Ecto neural progenitor cell (in vitro differentiated cells): ENCODE measurements at places on chromosomes 7 and 10.
A peak's percentile ranks its signal among the peaks of the same experiment; 100 is the strongest.

DNA sequence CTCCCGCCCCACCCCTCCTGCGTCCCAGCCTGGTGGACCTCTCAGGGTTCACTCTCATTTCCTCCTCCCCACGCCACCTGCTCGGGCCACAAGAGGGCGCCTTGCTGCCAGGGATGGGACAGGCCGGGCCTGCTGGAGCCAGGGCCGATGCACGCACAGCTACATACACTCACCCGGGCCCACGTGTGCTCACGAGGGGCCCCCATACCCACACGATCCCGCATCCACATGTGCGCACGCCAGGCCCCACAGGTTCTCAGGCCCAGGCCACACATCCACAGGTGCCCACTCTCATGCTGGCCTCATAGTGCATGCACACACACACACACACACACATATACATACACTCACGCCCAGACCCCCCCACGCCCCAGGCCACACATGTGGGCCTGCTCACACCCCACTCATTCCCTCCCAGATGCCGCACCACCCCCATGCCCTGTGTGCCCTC, 68.6 kb downstream of the LHPP start:
- DNase-seq = peak; percentile 86

- no peak for DNase-seq
Observed at GRCh38 chr10:80493522-80494051, 39.5 kb downstream of the TSPAN14 start.

DNA sequence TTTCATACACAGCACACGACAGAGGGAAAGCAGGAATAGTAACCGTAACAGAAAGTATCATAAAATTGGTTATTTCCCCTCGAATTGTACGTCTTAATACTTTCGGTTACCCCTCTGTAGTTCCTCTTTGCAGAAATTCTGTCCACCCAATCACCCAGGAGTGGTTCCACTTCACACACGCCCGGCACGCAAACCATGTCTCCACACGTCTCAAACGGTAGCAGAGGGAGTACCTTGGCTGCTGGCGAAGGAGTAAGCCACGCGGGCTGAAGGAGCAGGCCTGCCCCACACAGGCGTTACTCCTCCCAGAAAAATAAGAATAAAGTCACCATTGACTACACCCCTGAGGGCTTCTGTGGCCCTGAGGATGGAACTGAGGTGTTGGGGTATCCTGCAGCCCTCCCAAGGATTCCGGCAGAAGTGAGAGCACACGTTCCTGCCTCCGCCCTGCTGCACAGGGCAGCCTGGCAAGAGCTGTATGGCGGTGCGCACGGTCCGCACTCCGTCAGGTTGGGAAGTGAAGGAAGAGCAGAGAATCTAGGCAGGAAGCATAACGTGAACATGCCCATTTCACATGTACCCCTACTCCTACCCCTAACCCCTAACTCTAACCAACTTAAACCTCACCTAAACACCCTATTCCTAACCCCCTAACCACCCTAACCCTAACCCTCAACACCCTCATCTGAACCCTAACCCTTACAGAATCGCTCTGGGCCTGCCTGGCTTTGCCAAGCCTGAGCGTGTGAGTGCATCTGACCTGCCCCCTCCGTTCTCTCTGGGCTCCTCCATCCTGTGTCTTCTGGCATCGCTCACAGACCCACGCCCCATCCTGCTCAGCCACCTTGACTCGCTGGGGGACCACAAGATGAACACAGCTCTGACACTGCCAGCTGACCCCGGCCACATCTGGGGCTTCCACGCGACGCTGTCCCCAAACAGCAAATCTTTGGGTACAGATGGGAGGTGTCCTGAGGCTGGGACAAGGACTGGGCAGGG, 18.2 kb downstream of the GPR146 start:
- DNase-seq = no peak

- DNase-seq = no peak
Observed at GRCh38 chr7:115410434-115410820, 488.5 kb downstream of the MDFIC start.

- DNase-seq = no peak
Observed at GRCh38 chr10:48550071-48550691, 54.7 kb downstream of the ARHGAP22 start.

DNA sequence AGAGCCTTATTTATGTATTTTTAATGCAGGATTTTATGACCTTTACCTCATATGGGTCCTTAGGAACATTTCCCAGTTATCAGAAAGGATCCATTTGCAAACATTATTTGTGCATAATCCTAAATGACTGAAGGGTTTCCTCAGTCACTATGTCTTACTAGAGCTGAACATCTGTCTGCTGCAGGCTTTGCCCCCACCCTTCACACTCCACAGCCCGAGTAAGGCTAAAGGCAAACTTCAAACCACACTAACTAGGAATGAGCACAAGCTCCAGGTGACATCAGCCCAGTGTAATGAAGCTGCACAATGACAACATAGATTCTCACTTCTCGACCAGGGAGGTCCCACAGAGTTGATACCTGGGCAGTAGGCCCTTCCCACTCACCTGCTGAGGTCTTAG, 491.3 kb upstream of the MKI67 start:
- no peak for DNase-seq

GRCh38 chr10:122492006-122492405, 30.7 kb downstream of the HTRA1 start:
- no peak for DNase-seq

- no peak for DNase-seq
Observed at GRCh38 chr10:116385311-116385710, 42.3 kb upstream of the PNLIPRP3 start.

DNA sequence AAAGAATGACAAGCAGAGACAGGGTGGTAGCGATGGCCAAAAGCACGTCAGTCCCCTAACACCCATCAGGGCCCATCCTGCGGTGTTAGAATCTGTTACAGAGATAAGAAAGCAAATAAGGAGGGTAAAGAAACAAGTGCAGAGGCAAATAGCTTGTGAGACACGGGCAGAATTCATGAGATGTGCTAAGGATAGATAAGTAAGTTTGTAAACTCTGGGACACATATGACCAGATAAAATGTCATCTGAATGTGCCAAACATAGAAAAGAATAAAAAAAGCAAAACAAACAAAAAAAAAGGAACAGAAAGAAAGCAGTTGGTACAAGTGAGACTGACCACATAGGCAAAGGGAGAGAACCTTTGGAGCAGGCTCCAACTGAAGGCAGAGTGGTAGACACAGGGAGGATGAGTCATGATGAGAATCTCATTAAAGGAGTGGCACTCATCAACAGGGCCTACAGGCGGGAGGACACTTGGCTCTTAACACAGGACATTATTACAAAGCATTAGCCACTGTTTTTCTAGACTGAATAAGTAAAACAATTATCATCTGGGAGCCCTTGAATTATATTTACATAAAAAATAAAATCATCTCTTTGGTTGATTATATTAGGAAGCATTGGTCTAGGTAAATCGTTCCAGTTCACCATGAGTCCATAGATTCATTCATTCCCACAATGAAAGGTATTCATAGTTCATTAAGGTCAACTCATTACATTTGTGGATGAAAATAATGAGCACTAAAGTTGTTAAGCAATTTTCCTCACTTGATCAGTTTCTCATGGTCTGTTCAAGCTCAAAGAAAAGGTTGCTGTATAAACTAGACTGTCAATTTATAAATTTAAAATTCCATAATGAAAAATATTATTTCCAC, 21.5 kb upstream of the EPHB6 start:
- no peak for DNase-seq

GRCh38 chr7:148289630-148290029, 300.9 kb upstream of the C7orf33 start:
- DNase-seq = no peak

DNA sequence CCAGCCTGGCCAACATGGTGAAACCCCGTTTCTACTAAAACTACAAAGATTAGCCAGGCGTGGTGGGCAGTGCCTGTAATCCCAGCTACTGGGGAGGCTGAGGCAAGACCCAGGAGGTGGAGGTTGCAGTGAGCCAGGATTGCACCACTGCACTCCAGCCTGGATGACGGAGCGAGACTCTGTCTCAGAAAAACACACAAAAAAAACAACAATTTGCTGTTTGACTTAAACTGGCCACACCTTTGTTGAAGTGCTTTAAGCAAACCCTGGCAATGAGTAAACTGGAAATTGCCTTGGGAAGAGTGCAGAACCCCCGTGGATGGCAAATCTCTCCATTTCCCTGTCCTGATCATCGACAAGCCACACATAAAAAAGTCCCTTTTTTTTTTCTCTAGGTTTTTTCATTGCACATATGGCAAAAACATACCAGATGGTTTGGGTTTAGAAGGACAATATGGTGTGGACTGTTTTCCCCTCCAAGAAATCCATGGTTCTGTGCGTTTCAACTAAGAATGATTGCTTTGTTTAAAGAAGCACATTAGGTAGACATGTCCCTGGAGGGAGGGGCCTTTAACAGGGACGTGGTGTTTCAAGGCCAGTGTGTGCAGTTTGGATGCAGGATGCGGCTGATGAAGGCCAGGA, 76.9 kb downstream of the NRP1 start:
- DNase-seq = no peak

DNA sequence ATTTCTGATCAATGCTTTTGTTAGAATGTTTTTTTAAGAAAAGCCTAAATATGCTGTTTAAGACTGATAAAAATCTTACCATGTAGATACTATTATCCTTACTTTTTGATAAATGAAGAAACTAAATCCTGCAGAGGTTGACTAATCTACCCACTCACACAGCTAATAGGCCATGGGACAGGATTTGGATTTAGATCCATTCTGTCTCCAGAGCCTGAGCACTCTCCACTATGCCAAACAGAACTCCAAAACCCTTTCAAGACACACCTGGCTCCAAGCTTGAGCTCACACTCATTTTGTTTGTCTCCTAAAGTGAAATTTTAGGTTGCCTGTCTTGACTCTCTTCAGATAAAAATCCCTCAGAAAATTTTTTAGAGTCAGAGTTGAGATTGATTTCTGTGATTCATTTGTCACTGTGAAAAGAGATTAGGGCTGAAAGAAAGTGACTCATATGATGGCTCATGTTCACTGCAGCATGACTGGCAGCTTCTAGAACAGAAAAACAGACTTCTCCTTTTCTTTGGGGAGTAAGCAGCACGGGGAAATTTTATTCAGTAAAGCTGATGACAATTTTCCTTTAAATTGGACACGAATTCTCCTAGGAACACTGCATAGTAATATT, 132.3 kb upstream of the POT1 start:
- no peak for DNase-seq
